Naive B cell (primary cell): ENCODE measurements at places on chromosomes 1 and 21.

- no peak for DNase-seq
Measured at GRCh38 chr1:53400761-53401674, 58.2 kb upstream of the DMRTB1 start.

DNA sequence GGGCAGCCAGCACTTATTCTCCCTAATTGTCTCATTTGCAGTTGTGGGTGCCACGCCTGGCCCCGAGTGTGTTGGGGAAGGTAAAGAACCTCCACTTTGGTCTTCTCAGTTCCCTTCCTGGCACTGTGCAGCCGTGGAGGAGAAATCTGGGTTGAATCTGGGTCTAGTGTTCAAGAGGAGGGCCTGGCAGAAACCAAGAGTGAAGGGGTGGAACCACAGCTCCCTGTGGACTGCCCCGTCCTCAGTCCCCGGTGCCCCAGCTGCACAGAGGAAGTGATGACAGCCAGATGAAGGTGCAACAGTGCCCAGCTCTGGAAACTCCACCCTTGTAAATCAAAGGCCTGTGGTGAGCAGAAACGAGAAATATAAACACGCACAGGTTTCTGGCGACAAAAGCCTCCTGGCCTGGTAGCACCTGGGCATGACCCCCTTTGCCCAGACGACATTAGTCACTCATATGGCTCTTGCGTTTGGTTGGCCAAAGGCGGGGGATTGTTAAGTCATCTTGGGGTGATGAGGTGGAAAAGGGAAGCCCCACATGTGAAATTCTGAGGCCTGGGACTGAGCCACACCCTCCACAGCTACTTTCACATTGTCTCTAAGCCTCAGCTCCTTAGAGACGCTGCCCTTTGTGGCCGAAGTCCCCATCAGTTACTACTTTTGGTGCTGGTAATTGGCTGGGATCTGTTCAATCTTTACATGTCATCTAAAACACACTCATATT lies 4.2 kb upstream of the ECE1 start:
- DNase-seq = peak; percentile 96

DNA sequence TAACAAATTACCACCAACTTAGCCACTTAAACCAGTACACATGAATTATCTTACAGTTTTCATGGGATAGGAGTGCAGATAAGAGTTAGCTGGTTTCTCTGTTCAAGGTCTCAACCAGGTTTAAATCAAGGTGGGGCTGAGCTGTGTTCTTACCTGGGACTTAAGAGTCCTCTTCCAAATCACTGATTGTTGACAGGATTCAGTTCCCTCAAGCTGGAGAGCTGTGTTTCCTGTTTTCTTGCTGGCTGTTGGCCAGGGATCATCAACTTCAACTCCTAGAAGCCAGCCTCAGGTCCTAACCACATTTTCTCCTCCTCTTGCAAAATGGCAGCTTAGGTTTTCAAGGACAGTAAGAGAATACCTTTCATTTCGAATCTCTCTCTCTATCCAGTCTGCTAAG lies 123.8 kb upstream of the CHRM3 start:
- DNase-seq = no peak

- no peak for DNase-seq
Measured at GRCh38 chr21:31553461-31553860, 106.0 kb upstream of the SOD1 start.

DNA sequence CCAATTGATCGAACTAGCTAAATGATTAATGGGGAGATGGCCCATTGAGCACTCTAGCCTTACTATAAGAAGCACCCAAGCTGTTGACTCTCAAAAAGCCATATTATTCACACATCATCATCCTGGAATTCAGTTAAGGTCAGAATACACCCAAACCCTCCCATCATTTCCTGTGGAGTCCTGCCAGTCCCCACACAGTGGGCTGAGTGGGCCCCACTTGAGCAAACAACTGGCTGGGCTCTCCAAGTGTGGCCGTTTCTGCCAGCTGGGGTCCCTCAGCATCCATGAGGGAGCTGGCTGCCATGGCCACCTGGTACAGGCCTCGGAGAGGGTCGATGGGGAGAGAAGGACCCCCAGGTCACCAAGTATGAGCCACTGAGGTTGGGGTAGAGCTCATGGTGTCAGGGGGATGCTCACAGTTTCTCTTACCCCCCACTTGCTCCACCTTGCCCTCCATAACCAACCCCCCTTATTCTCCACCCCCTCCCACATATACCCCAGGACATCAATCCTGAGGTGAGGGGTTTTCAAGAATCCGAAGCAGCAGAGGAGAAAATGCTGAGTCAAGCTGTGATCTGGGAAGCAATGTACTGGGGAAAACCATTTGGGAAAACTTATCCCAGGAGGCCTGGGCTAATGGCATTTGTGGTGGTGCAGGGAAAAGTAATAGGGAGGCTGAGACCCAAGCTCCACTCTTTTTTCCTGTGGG lies 60.3 kb downstream of the UBE2T start:
- DNase-seq = no peak

GRCh38 chr21:36156815-36157670 lies at the start of gene DOP1B:
DOP1B (plus strand) TSS chr21:36156824; CDS start chr21:36164734, 7,910 bp downstream.
- peak; percentile 82 for DNase-seq

- no peak for DNase-seq
Measured at GRCh38 chr1:198628067-198628455, 10.8 kb upstream of the PTPRC start.

DNA sequence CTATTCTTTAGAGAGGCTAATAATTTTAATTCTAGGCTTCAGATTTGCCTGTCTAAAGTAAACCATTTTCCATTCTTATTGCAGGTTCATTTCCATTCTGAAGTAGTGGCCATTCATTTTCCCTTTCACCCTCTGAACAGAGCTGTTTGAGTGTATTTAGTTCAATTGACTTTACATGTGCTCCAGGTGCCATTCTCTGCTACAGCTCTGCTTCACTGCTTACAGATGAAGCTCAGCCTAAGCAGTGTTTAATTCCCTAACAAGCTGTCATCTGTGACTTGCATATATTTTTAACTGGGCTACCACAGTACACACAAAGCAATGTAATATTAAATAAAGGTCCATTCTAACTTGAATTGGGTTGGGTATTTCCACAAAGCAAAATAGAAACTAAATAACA lies 1031.6 kb downstream of the KCNT2 start:
- no peak for DNase-seq

GRCh38 chr1:155209312-155209721 lies 822 bp downstream of the MTX1 start:
- DNase-seq = no peak

GRCh38 chr1:24936684-24937083 lies 6.6 kb upstream of the RUNX3 start:
- no peak for DNase-seq

GRCh38 chr1:91520942-91521507 lies 20.4 kb downstream of the CDC7 start:
- DNase-seq = no peak

DNA sequence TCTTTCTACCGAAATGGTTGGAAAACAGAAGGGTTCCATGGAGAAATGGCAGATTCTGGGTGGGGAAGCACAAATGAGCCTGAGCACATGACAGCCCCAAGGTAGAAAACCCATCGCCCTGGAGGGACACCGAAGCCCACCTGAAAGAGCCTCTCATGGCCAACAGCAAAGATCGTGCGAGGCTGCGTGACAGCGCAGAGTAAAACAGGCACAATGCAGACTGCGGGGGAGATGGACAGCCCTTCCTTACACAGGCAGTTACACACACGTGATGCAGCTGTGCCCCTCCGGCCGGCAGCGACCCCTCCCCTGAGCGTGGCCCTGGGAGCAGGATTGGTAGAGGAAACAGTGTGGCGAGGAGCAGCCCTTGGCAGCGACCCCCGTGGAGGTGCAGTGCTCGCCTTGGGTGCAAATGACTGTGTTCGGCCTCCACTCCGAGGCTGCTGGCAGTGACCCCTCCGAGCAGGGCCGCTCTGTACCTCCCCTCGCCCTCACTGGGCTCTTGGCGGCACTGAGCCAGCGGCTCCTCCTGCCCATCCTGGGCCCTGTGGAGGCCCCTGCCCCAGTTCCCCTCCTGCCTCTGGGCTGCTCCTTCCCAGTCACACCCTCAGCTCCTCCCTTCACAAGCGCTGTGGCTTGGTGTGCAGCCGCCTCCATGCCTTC lies 120.9 kb upstream of the COL6A1 start:
- no peak for DNase-seq

DNA sequence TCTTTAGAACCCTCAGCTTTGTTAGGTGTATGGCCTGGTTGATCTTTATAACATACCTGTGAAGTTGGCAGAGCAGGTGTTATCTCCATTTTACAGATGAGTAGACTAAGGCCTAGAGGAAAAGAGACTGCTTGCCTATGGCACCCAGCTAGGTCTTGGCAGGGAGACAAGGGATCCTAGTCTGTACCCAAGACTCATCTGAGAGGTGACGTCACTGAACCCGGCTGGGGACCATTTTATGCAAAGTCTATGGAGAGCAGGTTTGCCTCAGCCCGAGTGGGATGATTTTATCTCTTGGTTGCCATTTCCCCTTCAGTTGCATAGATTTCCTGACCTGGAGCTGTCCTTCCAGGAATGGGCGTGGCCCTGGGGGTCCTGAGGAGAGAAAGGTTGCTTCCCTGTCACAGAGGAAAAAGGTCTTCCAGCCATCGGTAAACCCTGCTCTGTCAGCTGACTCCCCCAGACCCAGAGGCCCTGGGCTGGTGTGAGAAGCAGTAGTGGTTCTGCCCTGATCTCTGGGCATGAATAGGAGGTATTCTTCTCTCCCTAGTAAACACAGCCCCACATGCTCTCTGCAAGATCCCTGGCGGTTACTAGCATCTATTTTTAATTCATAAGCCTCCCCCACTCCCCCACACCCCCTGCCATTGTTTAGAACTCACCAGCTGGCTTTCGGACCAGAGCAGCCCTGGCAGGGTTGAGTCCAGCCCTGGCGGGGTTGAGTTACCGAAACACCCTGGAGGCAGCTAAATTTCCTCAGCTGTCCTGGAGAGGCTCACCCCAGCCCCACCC lies 19.6 kb downstream of the TMCC2 start:
- no peak for DNase-seq

- DNase-seq = no peak
Measured at GRCh38 chr1:15662477-15662876, 21.6 kb upstream of the PLEKHM2 start.
